ENCODE measurements at places on chromosomes 2 and 18. TPM values are rescaled to one million over a fixed set of nuclear protein-coding genes. Genes with fewer than 3 reads are reported as not detected.

FEV gene
- not detected for total RNA-seq

TFPI gene
- total RNA-seq, result 311 TPM

ASTL gene
- not detected for total RNA-seq

LIMS2 gene
- 148 TPM for total RNA-seq
